Central memory CD4-positive, alpha-beta T cell (primary cell): ENCODE measurements at places on chromosomes 16 and 17.

DNA sequence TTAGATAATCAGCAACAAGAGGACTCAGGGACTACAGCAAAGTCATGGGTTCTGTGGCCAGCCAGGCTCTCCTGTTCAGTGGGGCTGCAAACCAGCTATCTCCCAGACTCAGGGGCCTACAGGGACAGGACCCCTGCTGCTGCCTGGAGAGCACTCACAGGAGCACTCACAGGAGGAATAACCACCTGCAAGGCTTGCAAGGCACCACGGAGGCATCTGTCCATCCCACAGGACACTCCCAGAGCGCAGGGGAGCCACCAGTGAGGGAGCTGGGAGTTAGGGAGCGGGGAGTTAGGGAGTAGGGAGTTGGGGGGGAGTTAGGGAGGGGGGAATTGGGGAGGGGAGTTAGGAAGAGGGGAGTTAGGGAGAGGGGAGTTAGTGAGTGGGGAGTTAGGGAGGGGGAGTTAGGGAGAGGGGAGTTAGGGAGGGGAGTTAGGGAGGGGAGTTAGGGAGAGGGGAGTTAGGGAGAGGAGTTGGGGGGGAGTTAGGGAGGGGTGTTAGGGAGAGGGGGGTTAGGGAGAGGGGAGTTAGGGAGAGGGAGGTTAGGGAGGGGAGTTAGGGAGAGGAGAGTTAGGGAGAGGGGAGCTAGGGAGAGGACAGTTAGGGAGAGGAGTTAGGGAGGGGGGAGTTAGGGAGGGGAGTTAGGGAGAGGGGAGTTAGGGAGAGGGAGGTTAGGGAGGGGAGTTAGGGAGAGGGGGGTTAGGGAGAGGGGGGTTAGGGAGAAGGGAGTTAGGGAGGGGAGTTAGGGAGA is 5.7 kb downstream of the CANT1 start:
- no peak for DNase-seq

- no peak for DNase-seq
Observed at GRCh38 chr17:32763855-32764439, 113.0 kb downstream of the MYO1D start.

GRCh38 chr17:56034197-56034635 is 119.1 kb upstream of the ANKFN1 start:
- DNase-seq = no peak

- peak; percentile 3 for DNase-seq
Observed at GRCh38 chr17:20896153-20896649, 146.6 kb downstream of the USP22 start.

DNA sequence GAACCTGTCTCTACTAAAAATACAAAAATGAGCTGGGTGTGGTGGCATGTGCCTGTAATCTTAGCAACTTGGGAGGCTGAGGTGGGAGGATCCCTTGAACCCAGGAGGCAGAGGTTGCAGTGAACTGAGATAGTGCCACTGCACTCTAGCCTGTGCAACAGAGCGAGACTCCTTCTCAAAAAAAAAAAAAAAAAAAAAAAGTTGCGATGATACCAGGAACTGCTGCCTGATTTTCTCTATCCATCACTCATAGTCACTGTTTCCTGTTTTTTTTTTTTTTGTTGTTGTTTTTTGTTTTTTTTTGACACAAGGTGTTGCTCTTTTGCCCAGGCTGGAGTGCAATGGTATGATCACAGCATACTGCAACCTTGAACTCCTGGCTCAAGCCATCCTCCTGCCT is 59.2 kb downstream of the ABCC1 start:
- no peak for DNase-seq

DNA sequence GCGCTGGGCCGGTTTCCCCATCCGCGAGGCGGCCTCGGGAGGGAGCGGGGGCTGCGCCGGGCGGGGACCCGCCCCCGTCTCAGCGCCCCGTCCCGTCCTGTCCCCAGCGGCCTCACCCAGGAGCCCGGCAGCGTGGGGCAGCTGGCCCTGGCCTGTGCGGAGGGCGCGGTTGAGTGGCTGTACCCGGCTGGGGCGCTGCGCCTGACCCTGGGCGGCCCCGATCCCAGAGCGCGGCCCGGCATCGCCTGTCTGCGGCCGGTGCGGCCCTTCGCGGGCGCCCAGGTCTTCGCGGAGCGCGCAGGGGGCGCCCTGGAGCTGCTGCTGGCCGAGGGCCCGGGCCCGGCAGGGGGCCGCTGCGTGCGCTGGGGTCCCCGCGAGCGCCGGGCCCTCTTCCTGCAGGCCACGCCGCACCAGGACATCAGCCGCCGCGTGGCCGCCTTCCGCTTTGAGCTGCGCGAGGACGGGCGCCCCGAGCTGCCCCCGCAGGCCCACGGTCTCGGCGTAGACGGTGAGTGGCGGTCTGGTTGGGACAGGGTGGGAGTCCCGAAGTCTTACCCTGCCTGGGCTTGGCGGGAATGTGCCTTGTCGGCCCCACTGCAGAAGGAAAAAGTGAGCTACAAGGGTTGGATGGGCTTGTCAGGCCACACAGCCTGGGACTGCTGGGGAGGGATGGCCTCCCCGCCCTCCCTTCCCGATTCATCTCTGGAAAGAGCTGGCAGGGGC is 720 bp downstream of the METRN start:
- DNase-seq = no peak

- no peak for DNase-seq
Observed at GRCh38 chr16:63808730-63809129, 1313.1 kb downstream of the CDH11 start.

- no peak for DNase-seq
Observed at GRCh38 chr17:16027708-16028584, 28.3 kb downstream of the TTC19 start.

DNA sequence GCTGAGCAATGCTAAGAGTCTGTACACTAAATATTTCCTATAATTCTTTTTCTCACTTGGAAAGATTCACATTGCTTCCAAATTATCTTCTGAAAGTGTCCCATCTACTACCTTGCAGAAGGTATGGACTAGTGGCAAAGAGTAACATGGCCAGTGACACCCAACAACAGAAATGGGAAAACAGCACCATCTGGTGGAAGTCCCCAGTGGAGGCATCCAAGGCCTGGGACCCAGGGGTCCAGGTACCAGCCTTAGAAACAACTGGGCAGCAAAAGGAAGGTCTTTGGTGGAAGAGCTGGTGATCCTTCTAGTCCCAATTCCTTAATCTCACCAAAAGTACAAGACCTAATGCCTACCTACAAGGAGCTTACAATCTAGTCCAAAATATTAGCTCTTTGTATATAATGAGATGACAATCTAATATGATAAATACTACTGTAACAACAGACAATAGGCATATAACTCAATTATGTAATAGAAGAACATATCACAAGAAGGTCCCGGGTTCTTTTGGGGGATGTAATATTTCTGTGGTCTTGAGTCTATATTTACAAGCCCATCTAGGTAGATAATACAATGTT is 55.3 kb downstream of the SKAP1 start:
- DNase-seq = peak; percentile 11

- no peak for DNase-seq
Observed at GRCh38 chr16:10078541-10078949, 103.7 kb downstream of the GRIN2A start.

DNA sequence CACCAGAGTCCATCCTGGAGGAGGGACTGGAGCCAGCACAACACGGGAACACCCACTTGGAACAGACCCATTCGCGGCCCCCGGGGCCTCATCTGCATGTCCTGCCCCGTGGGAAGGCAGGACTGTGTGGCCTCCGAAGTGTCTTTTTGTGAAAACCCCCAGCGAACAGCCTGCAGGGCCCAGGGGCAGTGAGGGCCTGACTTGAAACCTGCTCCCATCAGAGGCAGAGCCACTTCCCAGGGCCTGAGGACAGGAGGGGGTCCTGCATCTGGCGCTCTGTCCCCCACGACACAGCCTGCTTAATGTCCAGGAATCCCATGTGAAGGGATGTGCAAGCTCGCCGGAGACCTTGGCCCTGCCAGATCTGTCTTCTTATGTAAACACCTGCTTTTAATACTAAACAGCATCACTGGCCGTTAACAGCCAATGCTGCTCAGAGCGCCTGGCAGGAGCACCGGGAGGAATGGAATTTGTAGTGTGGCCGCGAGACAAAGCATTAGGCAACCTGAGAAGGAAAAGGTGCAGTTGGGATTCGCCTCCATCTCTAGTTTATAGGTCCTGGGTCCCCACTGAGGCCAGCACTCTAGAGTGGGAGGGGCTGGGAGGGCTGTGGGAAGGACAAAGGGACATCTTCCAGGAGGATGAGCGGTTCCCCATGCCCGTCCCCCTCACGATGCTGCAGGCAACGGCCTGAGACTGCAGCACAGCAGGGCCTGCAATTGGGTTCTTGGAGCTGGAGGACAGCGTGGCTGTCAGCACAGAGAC is 9.6 kb upstream of the EVPL start:
- DNase-seq = no peak

DNA sequence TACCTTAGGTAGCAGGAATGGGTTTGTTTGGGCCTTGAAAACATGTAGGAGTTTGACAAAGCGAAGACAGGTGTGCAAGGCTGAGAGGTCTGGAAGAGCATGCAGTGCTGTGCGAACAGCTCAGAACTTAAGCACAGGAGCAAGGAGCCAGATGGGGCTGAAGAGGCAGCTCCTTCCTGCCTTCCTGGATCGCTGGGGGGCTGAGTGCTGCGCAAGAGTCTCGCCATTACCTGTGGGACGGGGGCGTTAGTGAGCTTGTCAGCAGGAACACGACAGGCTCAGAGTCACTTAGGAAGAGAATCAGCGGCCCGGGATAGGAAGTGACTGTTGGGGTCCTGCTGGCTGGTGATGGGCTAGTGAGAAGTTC is 464 bp upstream of the MRM1 start:
- no peak for DNase-seq

DNA sequence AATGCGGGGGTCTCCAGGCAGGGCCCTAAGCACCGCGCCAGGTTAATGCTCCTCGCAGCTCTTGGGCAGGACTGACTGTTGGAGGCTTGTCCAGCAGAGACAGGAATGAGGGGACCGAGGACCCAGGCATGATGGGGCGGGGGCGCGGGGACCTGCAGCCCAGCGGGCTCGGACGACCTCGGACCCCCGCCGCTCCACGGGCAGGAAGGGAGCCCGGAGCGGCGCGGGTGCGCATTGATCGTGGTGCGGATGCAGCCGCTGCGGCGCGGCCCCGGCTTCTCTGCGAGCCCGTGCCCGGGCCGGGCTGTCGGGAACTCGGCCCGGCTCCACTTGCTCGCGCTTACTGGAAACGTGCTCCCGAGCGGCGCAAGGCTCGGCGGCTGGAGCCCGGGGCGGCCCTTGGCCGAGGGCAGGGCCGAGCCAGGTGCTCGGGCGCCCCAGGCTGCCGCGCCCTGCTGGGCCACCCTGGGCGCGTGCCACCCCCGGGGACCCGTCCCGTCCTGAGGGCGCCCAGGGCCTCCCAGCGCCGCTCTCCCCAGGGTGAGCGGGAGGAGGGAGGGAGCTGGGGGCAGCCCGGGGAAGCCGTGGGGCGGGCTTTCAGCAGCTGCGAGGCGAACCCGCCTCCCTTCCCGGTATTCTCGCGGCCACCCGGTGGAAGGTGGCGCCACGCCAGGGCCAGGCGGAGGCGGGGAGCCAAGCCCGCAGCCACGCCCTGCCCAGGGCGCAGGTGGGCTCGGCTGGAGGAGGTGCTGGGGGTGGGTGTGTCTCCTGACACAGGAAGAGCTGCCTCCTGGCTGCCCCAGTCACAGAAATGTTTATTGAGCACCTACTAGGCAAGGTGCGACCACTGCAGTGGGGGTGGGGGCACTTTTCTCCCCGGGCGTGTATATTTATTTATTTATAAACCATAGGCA is 45.9 kb downstream of the SOCS3 start:
- peak; percentile 70 for DNase-seq

GRCh38 chr17:37344519-37344918 is 31.3 kb upstream of the C17orf78 start:
- DNase-seq = no peak

DNA sequence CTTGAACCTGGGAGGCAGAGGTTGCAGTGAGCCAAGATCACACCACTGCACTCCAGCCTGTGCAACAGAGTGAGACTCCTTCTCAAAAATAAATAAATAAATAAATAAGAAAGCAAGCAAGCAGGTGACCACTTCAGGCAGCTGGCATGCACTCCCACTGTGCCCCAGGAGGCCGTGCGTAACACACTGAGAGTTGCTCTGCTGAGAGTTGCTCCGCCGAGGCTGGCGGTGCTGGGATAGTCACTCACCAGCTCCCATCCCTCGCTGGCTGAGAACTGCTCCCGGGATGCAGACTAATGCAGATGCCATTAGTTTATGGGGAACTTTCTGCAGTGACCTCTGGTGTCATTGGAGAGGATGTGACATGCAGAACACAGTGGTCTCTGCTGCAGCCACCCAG is 105.7 kb upstream of the PLCG2 start:
- DNase-seq = no peak

DNA sequence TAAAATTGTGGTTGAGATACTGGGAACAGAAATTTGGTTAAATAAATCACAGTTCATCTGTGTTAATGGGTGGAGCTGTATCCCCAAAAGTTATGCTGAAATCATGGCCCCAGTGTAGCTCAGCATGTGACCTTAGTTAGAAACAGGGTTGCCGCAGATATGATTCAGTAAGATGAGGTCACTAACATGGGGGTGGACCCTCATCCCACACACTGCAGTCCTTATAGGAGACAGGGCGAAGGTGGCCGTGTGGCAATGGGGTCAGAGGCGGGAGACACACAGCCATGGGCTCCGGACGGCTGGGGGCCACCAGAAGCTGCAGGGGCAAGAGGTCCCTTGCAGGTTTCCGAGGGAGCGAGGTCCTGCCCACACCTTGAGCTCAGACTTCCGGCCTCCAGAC is 10.7 kb downstream of the GALNS start:
- DNase-seq = no peak

- no peak for DNase-seq
Observed at GRCh38 chr17:9290226-9290613, 268.9 kb downstream of the NTN1 start.

- no peak for DNase-seq
Observed at GRCh38 chr16:5041600-5042133, 7.9 kb upstream of the NAGPA start.

- no peak for DNase-seq
Observed at GRCh38 chr17:42274812-42275526, 1.2 kb downstream of the STAT5B start.

DNA sequence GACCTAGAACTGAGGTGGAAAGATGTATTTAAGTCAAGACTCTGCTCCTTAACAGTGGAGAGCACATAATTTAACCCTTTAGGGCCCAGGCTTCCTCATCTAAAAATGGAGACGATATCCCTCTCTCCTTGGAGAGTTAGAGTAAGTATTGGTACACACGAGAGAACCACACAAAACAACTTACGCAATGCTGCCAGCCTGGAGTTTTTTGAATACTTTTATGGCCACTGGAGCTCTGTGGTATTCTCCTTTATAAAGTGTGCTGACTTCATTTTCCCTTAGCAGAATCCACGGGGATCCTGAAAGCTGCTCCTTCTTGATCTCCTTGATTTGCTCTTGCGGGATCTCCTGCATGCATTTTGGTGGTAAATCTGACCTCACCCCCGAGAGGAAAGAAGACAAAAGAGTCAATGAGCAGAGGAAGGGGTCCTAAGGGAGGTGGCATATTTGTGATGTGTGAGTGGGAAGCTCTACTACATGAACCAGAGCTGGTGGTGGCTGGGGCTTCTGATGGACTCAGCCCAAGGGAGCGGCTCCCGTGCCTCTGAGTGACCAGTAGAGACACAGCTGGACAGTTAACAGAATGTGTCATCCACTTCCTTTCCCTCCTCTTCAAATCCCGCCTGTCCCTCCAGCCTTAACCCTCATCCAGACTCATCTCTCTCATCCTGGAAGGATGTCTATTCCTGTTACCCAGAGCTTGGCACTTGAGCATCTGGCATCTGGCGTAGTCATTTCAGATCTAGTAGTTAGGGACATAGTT is 9.4 kb downstream of the MLKL start:
- no peak for DNase-seq
